HFFc6 (cell line): ENCODE measurements at places on chromosomes 3 and 15. TPM values are rescaled to one million over a fixed set of nuclear protein-coding genes. Genes with fewer than 3 reads are reported as not detected.

CYP8B1 gene
- not detected in 3 replicates for total RNA-seq

ZBTB47 gene
- total RNA-seq = 28.6 to 39.7 TPM (median 35.7 TPM) in 3 replicates

IL16 gene
- total RNA-seq = 0.08 TPM in 1 of 3 replicates, not detected in the others

VGLL3 gene
- total RNA-seq = 136 and 142 TPM in 2 replicates

NUDT16 gene
- total RNA-seq = 18.3 to 19.0 TPM (median 18.5 TPM) in 3 replicates

ASB14 gene
- total RNA-seq = not detected in 3 replicates

DNA sequence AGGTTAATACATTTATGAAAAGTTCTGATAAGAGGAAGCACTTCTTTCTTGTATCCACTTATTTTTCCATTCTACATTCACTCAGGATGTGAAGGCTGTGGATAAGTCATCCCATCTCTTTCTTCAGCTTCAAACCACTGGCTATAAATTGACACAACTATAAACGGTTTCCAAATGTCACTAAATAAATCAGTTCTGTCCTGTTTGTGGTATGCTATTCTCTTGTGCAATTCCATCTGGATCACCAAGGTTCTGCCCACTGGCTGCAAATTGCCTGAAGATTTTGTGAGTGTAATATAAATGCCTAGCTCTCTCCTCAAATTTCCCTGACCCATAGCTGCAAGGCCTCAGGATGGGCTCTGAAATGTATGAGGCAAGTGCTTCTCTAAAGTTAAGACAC is 7.1 kb upstream of the LMOD3 start:
- no peak for DNase-seq

DNA sequence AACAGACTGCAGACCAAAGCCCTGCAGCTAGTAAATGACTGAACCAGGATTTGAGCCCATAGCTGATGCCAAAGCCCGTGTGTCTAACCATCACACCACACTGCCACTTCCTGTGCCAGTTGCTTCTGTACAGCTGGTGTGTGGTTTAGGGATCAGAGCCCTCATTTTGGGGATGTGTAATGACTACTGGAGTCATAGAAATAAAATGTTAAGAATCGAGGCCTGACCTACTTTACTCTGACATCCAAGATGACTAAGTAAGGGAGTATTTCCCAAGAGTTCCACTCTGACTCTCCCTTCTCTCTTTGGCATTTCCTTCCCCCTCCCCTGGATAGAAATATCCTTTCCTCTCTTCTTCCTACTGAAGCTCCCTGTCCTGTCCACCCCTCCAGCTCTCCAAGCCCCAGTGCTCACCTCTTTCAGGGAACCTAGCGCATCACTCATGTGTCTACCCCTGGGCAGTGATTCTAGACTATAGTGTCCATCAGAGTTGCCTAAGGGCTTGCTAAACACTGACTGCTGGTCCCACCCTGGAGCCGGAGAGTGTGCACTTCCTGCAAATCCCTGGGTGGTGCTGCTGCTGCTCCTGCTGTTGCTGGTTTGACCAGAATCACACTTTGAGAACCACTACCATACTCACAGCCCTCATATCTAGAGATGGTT is 53.8 kb downstream of the MGLL start:
- peak; percentile 99 for DNase-seq

DNA sequence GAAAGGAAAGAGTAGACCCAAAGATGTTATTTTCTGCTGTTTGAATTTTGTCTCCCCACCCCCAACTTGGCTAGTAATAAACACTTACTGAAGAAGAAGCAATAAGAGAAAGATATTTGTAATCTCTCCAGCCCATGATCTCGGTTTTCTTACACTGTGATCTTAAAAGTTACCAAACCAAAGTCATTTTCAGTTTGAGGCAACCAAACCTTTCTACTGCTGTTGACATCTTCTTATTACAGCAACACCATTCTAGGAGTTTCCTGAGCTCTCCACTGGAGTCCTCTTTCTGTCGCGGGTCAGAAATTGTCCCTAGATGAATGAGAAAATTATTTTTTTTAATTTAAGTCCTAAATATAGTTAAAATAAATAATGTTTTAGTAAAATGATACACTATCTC is 21.6 kb downstream of the CLDN18 start:
- DNase-seq = no peak

DNA sequence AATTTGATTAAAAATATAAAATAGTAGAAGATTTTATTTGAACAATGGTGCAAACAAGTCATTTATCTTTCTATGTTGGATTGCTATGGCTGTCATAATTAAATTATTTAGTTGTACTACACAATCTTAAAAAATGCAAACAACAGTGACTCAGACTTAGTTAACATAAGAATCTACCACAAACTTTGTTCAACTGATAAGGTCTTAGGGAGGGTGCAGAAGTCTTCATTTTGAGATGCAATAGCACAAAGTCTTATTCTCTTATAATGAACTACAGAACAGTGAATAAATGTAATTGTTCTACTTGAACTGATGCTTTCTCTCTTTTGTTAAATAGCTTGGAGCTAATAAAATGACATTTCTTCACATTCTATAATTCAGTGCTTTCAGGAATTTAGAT is 482.8 kb upstream of the NAALADL2 start:
- peak; percentile 6 for DNase-seq

- DNase-seq = no peak
Measured at GRCh38 chr3:181555681-181556080, 156.0 kb upstream of the SOX2 start.

DNA sequence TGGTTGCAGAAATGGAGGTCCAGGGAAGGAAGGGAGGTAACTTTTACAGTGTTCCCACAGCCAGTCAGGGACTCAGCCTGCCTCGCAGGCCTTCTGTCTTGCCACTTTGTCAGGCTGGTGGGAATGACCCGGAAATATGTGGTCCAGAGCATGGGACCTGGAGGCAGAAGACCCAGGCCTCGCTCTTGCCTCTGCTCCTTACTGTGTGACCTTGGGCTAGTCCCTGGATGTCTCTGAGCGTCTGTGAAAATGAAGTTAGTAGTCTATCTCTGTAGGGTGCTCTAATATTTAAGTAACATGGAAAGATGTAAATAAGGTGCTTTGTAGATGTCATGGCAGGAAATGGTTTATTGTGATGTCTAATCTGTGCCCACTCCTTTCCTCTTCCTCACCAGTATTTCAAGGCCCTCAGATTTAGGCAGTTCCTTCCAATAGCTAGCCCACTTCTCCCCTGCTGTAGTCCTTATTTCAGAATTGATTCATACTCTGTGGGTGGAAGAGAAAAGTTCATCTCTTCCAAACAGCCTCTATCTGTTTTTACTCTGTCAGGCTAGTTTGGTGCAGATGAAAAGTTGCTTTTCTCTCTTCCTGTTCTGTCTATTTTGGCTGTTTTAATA is 9.1 kb downstream of the CORO2B start:
- no peak for DNase-seq

GRCh38 chr3:133836497-133837158 is 31.0 kb downstream of the SRPRB start:
- DNase-seq = no peak

GRCh38 chr3:134576426-134576825 is 74.4 kb downstream of the KY start:
- no peak for DNase-seq

GRCh38 chr3:114122027-114122709 is 56.7 kb downstream of the DRD3 start:
- DNase-seq = peak; percentile 29

- no peak for DNase-seq
Measured at GRCh38 chr3:153349108-153349499, 187.1 kb downstream of the RAP2B start.

- peak; percentile 30 for DNase-seq
Measured at GRCh38 chr3:101813817-101814440, 34.9 kb downstream of the NXPE3 start.

DNA sequence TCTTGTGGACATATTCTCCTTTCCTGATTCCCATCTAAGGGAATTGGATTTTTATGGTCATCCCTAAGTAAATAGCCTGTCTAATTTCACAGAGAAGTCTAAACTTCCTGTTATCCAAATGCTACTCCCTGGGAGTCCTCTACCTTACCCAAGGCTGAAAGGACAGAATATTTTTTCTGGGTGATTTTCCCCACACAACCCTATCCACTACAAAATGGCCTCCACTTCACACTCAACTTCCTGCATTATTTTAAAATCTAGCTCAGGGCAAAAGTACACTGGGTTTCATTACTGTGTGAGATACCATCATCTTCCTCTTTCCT is 77.5 kb upstream of the ABI3BP start:
- no peak for DNase-seq

DNA sequence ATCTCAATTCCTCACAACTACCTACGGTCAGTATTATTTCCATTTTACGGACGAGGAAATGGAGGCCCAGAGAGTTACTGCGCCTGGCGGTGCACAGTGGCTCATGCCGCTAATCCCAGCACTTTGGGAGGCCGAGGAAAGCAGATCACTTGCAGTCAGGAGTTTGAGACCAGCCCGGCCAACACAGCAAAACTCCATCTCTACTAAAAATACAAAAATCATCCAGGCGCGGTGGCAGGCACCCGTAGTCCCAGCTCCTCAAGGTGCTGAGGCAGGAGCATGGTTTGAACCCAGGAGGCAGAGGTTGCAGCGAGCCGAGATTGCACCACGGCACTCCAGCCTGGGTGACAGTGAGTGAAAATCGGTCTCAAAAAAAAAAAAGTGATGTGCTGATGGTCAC is 187.3 kb downstream of the XXYLT1 start:
- no peak for DNase-seq
